ENCODE measurements at places on chromosomes 5 and 9.
A peak's percentile ranks its signal among the peaks of the same experiment; 100 is the strongest.

DNA sequence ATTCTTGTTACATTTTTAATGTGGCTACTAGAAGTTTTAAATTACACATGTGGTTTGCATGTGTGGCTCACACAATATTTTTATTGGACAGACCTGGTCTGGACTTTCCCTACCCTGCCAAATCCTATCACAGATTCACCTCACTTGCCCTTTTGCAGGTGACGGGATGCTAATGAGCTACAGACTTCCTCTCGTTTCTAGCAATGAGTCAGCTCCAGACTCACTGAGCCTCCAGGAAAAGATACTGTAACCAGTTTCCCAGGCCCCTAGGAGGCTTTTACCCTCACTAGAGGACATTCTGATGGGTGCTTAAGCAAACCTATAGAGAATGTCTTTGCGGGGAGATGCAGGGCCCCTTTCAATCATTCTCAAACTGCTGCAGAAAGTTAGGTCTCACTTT lies 135.4 kb downstream of the WDR41 start:
- DNase-seq: peak; percentile 53

DNA sequence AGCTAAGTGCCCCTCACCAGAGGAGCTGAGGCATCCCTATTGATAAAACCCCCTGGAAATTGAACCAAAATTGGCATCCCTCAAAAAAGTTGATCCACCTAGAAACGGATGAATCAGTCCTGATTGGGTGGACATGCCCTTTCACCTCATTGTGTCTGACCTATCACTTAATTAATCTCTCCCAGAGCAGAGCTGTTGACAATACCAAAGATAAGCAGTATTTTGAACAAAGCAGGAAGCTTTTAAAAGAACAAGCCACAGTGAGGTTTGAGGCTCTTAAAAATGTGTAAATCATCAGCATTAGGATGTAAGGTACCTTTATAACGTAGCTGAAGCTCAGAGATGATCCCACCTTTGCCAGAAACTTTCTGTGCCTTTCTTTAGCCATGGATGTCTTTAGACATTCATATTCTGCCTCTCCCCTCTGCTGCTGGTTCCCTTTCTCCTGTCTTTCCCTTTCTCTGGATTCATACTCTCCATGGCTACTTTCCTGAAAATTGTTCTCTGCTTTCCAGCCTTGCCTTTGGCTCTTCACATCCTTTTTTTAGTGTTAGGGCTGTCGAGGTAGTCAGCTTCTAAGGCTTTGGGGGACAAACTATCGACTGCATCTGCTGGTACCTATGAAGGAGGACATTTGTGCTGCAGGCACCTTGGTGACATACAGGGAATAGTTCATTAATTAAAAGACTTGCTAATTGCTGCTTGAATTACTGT lies 7.8 kb upstream of the LHX2 start:
- no peak for DNase-seq

DNA sequence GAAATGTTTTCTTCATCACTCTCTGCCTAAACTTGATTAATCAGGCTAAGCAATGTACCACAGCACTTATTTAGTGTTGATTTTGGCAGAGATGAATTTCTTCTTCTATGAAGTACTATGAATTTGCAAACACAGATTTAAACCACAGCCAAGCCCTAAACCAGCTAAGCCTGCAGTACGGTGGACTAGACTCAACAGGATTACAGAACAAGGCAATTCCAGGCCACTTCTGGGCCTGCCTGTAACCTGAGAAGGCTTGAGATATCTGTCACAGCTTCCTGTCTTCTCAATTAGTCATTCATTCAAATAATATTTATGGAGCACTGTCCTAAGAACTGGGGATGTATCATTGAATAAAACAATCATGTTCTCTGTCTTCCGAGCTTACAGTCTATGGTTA lies 32.4 kb upstream of the CAST start:
- peak; percentile 91 for DNase-seq

- no peak for DNase-seq
Observed at GRCh38 chr9:70600506-70600905, 186.0 kb upstream of the KLF9 start.

DNA sequence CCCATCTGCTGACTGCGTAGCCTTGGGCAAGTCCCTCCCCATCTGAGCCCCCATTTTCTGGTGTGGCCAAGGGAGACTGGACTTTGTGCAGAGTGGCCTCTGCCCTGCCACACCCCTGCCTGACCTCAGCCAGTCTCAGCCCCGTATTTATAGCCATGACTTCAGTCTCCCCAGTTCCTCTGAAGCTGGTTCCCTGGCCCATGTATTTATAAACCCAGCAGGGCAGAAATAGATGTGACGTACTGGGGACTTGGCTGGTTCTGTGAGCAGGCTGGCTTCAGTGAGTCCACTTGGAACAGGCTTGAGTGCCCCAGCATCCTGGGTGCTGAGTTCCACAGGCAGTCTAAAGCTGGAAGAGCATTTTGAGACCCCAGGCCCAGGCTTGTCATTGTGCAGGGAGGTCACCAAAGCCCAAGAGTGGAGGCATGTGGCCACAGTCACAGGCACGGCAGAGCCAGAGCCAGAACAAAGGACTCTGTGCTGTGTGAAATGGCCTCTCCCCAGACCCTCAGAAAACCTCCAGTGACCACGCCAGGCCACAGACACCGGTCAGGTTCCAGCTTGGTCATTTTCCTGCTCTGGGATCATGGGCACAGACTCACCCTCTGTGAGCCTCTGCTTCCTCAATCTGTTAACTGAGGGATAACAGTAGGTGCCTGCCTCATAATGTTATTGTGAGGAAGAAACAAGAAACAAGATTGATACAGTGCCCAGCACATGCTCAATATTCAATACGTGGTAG lies 30.4 kb upstream of the SYNPO start:
- DNase-seq: no peak

DNA sequence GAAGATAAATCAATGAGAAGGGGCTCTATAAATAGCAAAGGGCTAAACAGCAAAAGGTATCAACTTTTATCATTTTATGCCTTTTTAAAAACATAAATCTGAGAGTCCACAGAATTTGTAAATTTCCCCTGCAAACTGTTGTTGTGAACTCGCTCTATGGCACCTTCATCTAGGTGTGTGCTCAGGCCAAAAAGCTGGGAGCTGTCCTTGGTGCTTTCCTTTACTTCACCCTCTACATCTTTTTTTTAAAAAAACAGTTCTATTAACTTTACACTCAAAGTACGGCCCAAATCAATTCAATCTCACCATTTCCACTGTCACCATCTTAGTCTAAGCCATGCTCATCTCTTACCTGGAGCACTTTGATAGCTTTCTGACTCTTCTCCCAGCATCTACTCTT lies 108.2 kb upstream of the GPR151 start:
- no peak for DNase-seq

DNA sequence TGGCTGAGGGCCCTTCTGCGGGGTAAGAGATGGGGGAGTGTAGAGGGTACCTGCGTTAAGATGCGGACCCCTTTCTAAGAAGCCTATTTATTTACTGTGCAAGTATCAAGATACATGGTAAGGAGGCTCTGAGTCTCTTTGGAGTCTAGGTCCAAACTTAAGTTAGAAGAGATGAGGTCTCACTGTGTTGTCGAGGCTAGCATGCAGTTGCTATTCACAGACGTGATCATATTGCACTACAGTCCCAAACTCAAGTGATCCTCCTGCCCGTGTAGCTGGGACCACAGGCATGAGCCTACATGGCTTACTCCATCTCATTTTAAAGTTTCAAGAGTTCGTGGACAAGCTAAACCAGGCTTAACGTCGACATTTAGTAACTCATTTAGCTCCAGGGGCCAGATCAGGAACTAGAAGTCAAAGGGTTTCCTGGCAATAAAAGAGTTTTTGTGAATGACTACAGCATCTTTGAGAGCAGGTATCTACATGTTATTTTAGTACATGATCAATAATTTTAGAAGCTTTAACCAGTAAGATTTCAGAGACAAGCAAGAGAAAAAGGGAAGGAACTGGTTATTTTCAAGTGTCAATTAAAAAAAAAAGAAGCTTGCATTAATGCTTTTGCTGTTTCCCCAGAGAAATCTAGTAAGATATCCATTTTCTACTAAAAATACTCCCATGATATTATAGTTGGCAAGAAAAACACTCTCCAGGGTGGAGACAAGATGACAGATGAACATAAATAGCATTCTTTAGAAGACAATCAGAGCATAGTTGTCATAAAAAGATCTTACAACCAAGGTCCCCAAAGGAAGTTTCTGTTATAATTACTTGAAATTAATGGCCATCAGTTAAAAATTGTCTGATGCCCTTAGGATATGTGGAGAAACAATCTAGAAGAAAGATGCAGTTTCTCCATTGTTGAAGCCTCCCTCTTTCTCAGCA lies 141.3 kb downstream of the SCAMP1 start:
- DNase-seq: no peak

GRCh38 chr9:90975781-90976538 lies 174.3 kb downstream of the SYK start:
- no peak for DNase-seq

DNA sequence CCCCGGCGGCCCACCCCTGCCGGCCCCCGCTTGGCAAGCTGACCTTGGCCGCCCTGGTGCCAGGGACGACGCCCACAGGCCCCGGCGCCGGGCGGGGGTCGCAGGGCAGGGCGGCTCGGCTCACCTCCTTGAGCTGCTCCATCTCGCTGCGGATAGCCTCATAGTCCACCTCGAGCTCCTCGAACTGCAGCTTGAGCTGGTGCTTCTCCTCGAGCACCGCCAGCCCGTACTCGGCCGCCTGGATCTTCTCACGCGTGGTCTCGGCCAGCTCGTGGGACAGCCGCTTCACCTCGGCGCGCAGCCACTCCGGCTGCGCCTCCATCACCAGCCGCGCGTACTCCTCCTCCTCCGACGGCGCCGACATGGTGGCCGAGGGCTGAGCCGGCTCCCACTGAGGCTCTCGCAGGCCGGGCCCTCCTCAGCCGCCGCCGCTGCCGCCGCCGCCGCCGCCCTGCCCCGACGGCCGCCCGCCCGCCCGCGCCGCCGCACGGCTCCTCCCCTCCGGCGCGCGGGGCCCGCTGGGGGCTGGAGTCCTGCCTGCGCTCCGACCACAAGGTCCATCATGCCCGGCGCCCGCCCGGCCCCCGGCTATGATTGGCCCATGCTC lies at the start of gene BICD2:
Gene BICD2 (minus strand): TSS at position 453 of the 607 bp plus-strand sequence. CDS start 89 bp downstream, at position 364.
- no peak for DNase-seq

DNA sequence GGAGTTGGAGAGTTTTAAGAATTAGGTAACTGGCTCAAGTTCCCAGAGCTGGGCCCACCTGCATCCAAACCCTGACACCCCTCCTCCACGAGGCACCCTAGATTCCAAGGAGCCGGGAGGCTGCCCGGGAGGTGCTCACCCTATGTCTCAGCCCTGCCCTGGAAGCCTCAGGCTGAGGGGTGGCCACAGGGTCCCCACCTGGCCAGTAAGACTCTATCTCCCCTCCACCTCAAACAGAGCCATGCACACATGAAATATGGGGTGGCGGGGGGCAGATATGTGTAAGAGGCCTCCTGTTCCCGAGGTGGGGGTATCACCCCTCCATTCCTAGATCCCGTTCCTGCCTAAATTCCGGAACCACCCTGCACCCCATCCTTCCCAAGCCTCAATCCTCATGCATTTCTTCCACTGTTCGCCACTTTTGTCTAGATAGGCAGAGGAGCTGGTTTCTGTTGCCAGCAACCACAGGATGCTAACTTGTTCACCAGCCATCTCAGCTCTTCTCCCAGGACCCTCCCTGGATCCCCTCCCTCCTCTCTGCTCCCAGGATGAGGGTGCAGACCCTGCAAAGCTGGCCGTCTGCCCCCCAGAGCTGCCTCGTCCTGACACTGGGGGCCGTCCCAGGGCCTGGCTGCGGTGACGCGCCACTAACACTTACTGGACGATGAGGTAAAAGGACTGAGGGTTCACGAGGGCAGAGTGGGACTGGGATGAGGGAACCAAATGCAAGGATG lies 44.1 kb downstream of the COL23A1 start:
- no peak for DNase-seq

GRCh38 chr5:89279391-89280036 lies 396.5 kb upstream of the MEF2C start:
- no peak for DNase-seq

GRCh38 chr5:42881416-42882117 lies 69.9 kb upstream of the SELENOP start:
- DNase-seq: no peak

- DNase-seq: no peak
Observed at GRCh38 chr9:15576350-15577050, 23.7 kb downstream of the CCDC171 start.

GRCh38 chr5:37575541-37576489 lies 196.7 kb downstream of the WDR70 start:
- no peak for DNase-seq

- no peak for DNase-seq
Observed at GRCh38 chr5:136031711-136032110, 2.9 kb downstream of the TGFBI start.

Measured in RWPE1 (cell line).